ENCODE measurements at places on chromosomes 4 and X.

- DNase-seq: no peak
Observed at GRCh38 chrX:110806145-110806544, 10.5 kb upstream of the CHRDL1 start.

DNA sequence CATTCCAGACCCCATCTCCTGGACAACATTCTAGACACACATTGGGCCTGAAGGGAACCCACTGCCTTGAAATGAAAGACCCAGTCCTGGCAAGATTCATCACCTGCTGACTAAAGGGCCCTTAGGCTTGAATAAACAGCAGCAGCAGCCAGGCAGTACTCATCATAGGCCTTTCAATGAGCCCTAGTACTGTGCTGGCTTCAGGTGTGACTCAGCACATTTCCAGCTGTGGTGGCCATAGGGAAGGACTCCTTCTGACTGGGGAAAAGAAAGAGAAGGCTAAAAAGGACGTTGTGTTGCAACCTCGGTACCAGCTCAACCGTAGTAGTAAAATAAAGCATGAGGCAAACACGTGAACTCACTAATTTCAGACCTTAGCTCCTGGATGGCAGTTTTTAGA is 344.0 kb downstream of the ACTRT1 start:
- DNase-seq: peak; percentile 36

- no peak for DNase-seq
Observed at GRCh38 chr4:157265281-157265680, 44.8 kb downstream of the GRIA2 start.

DNA sequence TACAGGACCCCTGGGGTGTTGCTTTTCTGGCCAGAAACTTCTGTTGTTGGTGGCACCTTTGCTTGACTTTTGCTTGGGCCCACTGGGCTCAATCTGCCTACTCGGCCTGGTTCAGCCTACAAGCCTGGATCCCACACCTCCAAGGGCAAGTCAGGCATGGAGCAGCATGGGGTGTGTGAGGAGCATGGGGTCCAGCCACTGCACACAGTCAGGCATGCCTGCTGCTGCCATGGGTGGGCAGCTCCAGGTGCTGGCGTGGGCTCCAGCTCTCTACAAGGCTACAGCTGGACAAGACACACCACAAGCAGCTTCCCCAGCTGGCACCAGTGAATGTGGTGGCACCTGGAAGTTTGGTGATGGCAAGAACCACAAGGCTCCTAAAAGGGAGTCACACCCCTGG is 1683.1 kb upstream of the ADGRL3 start:
- no peak for DNase-seq

GRCh38 chr4:18075823-18076433 is 54.4 kb upstream of the LCORL start:
- DNase-seq: peak; percentile 74

DNA sequence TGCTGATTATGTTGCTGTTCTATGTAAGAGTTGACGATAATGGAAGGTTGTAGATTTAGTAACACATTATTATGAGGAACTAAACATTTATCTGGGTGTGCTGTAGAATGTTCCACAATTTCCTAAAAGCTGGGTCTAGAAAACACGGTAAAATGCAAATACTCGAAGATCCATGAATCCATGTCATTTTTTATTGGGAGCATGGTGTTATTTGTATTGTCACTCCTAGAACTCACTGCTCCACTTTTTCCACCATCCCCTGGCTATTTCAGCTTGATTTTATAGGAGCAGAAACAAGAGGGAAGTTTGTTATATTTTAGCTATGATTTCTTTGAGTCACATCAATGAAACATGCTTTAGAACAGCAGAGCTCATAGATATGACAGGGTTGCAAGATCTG is 155.0 kb upstream of the ANK2 start:
- no peak for DNase-seq
